Hair follicle dermal papilla cell (primary cell): ENCODE measurements at places on chromosomes 3 and 15. TPM values are rescaled to one million over a fixed set of nuclear protein-coding genes. Genes with fewer than 3 reads are reported as not detected.

The MOBP gene
- not detected in 2 replicates for total RNA-seq

The ASB14 gene
- total RNA-seq = not detected in 2 replicates

The NPAP1 gene
- not detected in 2 replicates for total RNA-seq

The GXYLT2 gene
- 37.8 and 48.0 TPM in 2 replicates for total RNA-seq

The ALDH1L1 gene
- total RNA-seq = 0.16 TPM in 1 of 2 replicates, not detected in the other

The ZKSCAN7 gene
- 7.2 and 10.5 TPM in 2 replicates for total RNA-seq

The C3orf49 gene
- total RNA-seq = not detected in 2 replicates

The GOLGA6D gene
- total RNA-seq = under 0.01 TPM in 1 of 2 replicates, not detected in the other

The HYAL2 gene
- 35.0 and 37.5 TPM in 2 replicates for total RNA-seq

The SPCS1 gene
- 32.5 and 50.0 TPM in 2 replicates for total RNA-seq

The ALDH1A2 gene
- total RNA-seq = 1.1 and 1.2 TPM in 2 replicates

The KBTBD12 gene
- not detected in 2 replicates for total RNA-seq

The SLC12A8 gene
- total RNA-seq = 7.3 and 9.7 TPM in 2 replicates

The FURIN gene
- total RNA-seq = 46.3 and 48.4 TPM in 2 replicates

The SLC22A13 gene
- total RNA-seq = 0.24 and 0.97 TPM in 2 replicates

The THPO gene
- total RNA-seq = 0.12 TPM in 1 of 2 replicates, not detected in the other

The SMCO1 gene
- total RNA-seq = 0.16 TPM in 1 of 2 replicates, not detected in the other

The FBLN2 gene
- total RNA-seq = 493 and 624 TPM in 2 replicates

The GOLGA8S gene
- not detected in 2 replicates for total RNA-seq

The SERPINI2 gene
- total RNA-seq = not detected in 2 replicates

The OR5H6 gene
- total RNA-seq = not detected in 2 replicates

The SPINT1 gene
- 0.12 and 0.49 TPM in 2 replicates for total RNA-seq

The GRIP2 gene
- total RNA-seq = 1.3 and 2.7 TPM in 2 replicates

The SKIL gene
- 49.4 and 57.4 TPM in 2 replicates for total RNA-seq

The CCR8 gene
- total RNA-seq = not detected in 2 replicates

The PDZRN3 gene
- 108 and 137 TPM in 2 replicates for total RNA-seq

The AGTR1 gene
- total RNA-seq = 37.2 and 42.3 TPM in 2 replicates

The ARL14 gene
- not detected in 2 replicates for total RNA-seq

The FAM81A gene
- total RNA-seq = 0.12 and 0.16 TPM in 2 replicates

The ITIH4 gene
- total RNA-seq = 2.2 and 2.4 TPM in 2 replicates
